ENCODE measurements at places on chromosomes 6 and 20. TPM values are rescaled to one million over a fixed set of nuclear protein-coding genes. Genes with fewer than 3 reads are reported as not detected.

SAPCD1 gene
- 11.6 TPM for total RNA-seq

SLC16A10 gene
- total RNA-seq, result 18.0 TPM

APCDD1L gene
- not detected for total RNA-seq

PRPH2 gene
- 0.11 TPM for total RNA-seq

GRCh38 chr6:46773201-46773855 lies 19.9 kb upstream of the MEP1A start:
- no peak for DNase-seq

DNA sequence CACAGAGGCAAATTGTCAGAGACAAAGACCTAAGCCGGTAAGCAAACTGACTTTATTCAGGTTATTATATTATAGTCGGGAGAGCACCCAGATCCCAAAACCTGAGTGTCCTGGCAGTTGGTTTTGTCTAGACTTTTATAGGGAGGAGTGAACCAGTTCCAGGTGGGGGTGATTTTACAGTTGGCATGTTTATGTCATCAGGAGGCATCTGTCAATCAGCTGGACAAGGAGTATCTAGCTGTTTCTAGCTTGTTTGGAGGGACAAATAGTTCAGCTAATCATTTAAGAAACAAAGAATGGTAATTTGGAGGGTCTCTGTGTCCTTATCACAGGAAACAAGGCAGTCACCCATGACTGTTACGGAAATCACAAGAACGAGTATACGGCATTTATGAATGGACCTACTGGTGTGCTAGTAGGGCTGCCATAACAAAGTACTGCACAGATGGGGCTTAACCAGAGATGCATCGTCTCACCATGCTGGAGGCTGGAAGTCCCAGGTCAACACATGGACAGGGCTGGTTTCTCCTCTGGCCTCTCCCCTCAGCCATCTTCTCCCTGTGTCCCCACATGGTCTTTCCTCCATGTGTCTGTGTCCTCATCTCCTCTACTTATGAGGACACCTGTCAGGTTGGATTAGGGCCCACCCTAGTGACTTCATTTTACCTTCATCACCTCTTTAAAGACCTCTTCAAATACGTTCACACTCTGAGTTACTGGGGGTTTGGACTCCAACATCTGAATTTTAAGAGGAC lies 122.7 kb downstream of the LY86 start:
- no peak for DNase-seq

GRCh38 chr6:16252686-16253299 lies 14.4 kb downstream of the GMPR start:
- no peak for DNase-seq

DNA sequence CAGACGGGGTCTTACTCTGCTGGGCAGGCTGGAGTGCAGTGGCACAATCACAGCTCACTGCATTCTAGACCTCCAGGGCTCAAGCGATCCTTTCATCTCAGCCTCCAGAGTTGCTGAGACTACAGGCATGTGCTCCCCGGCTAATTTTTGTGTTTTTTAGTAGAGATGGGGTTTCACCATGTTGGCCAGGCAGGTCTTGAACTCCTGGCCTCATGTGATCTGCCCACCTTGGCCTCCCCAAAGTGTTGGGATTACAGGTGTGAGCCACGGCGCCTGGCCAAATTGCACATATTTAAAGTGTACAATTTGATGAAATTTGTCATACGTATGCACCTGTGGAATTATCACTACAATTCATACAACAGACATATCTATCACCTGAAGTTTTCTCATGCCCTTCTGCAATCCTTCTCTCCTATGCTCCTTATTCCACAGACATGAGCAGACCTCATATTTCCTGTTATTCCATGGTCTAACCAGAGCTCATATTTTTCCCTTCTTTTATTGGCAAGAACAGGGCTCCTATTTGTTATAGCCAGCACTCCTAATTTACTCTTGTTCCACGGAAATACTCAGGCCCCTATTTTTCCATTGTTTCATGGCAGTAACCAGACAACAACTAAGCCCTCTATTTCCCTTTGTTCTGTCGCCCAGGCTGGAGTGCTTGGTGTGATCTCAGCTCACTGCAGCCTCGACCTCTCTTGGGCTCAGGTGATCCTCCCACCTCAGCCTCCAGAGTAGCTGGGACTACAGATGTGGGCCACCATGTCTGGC lies 2.2 kb upstream of the CSTL1 start:
- no peak for DNase-seq

DNA sequence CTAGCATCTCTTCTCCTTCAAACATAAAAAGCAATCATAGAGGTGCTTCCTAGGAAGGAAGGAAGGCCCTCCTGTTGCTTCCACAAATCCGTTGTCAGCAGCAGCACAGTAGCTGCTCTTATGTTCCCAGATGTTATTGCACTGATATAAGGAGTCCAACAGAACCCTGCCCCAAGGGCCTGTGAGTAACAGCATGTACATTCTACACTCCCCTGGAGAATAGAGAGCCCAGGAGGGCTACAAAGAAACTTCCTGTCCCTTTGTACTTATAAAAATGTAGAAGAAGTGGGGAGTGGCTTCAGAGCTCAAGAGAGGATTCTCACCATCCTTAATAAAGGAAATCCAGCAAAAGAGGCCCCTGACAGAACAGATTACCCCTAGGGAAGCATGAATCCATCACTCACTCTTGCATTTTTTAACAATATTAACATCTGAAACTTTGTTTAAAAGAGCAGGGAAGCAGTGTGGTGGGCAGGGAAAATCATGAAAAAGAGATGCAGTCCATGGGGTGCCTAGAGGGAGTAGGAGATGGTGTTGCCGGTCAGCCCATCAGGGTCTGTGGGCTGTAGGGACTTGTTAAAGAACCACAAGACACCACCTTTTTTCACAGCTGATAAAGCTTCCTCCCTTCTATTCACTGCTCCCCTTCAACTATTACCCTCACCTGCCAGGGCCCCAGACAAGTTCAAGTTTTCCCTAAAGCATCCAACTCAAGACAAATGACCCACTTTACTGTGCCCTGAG lies 104.5 kb upstream of the ADGRF1 start:
- no peak for DNase-seq

- DNase-seq, result no peak
These were observed 78.0 kb upstream of the NHSL1 start for GRCh38 chr6:138577151-138577915.

GRCh38 chr20:63746751-63747315 lies 7.3 kb downstream of the SLC2A4RG start:
- no peak for DNase-seq

DNA sequence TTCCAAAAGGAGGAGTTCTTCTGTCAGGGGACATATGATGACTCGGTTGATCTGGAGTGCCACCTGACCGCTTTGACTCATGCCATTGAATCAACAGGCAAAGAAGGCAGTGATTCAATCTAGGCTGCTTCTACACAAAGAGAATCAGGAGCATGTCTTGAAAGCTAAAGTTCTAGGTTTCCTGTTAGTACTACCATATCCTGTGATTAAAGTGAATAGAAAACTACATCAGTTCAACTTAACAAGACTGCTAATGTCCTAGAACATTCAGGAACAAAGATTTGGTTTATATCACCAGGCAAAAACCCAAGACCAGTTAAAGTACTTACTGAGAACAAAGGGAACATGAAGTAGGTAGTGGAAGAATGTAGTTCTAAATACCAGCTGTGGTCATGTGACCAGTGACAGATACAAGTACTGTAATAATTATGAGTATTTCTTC lies 216.8 kb upstream of the SGK1 start:
- DNase-seq, result no peak

- DNase-seq, result no peak
These were observed 2.2 kb downstream of the TMEM14C start for GRCh38 chr6:10725044-10725443.

DNA sequence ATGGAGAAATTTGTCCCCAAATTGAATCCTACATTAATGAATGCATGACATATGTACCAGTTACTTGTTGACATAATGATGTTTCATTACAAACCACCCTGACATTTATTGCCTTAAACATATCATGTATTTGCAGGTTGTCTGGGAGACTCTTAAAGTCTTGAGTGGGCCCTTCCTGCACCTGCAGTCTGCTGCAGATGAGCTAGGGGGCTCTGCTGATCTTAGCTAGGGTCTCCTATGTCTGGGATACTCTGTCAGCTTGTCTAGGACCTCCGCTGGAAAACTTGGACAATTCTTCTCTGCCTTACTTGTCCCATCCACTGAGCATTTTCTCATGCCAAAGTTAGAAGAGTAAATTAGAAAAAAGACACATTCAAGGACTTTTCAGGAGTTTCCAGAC lies 581.6 kb downstream of the HAO1 start:
- no peak for DNase-seq

- DNase-seq, result no peak
These were observed 4.6 kb downstream of the FILIP1 start for GRCh38 chr6:75489025-75489424.

GRCh38 chr6:170052991-170053821 lies 237.7 kb downstream of the DLL1 start:
- DNase-seq, result peak; percentile 16

GRCh38 chr6:22550971-22551670 lies 18.2 kb upstream of the HDGFL1 start:
- DNase-seq, result no peak

DNA sequence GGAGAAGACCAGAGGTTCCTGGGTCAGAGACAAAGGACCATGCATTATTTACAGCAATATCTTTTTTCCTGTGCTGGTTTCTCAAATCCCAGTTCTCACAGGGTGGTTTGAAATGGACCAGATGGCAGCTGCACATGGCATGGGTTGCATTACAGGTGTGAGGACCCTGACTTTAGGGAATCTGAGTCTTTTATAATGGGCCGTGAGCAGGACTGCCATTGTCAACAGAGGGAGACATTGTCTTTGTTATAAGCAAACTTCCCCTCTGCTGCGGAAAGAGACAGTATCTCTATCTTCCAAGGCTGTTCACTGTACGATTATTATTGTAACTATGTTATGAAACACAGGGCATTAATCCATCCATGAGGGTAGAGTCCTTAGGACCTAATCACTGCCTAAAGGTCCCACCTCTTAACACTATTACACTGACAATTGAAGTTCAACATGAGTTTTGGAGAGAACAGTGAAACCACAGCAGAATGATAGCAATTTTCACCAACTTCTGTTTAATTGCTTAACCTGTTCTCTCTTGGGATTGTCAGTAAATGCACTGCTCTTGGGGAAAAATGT lies 156.1 kb upstream of the AGPAT4 start:
- DNase-seq, result no peak

GRCh38 chr20:50311308-50312001 lies 120.8 kb downstream of the CEBPB start:
- no peak for DNase-seq

DNA sequence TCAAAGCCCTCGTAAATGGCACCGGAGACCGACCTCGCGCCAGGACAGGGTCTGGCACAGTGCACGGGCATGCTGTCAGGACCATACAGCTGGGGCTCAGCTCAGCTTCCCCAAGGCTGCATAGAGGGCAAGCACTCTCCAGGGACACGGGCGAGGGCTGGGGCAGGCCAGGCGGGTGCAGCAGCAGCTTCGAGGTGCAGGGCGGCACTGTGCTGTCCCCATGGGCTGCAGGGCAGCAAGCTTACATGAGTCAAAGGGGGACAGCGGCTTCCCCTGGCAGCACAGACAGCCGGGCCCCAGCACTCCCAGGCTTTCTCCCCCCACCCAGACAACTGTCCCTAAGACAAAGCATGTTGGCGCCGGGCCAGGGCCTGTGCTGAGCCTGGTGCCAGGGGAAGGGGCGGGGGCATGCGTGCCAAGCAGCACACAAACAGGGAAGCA lies 25.7 kb downstream of the PSMG4 start:
- no peak for DNase-seq

DNA sequence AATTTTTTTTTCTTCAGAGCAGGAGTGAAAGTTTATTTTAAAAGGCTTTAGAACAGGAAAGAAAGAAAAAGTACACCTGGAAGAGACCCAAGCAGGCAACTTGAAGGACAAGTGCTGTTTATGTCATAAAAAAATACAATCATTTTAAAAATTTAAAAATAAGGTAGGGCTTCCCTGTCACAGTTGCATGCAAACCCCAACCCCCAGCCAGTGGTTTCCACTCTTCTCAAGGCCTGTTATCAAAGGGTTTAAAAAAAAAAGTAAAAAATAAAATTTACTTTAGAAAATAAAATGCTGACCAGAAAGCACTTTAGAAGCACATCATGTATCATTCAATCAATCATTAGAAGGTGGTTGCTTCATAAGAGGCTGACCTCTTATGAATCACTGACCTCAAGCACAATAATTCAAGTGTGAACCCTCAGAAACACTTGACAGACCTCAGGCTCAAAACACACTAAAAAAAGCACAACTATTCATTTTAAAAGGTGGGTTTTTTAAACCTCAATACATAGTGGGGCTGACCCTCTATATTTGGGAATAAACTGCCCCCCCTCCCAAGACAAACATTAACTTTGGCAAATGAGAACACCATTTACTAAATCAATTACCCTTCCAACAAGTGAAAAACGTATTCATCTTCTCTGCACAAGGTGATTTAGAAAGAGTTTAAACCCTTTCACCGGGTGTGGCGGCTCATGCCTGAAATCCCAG lies 15.6 kb downstream of the ILRUN start:
- no peak for DNase-seq

GRCh38 chr6:17156112-17156921 lies 54.5 kb downstream of the STMND1 start:
- DNase-seq, result peak; percentile 72

DNA sequence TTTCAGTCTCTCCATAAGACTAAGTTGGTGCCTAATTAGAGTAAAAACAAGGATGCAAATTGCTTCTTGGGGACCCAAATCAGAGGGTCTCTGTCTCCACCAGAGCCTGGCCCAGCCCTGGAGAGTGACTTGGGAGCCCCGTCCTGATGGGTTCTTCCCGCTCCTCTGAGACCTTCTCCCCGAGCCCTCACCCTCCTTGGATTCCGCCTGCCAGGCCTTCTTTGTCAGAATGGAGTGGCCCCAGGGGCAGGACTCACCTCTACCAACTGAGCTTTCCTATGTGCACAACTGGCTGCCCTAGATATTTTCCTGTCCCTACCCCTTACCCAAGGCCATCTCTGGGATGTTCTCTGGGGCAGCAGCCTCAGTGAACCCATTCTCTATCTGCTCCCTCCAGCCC lies 9.7 kb downstream of the SYNDIG1 start:
- no peak for DNase-seq

- DNase-seq, result no peak
These were observed 4.2 kb downstream of the PLA2G7 start for GRCh38 chr6:46730921-46731461.

DNA sequence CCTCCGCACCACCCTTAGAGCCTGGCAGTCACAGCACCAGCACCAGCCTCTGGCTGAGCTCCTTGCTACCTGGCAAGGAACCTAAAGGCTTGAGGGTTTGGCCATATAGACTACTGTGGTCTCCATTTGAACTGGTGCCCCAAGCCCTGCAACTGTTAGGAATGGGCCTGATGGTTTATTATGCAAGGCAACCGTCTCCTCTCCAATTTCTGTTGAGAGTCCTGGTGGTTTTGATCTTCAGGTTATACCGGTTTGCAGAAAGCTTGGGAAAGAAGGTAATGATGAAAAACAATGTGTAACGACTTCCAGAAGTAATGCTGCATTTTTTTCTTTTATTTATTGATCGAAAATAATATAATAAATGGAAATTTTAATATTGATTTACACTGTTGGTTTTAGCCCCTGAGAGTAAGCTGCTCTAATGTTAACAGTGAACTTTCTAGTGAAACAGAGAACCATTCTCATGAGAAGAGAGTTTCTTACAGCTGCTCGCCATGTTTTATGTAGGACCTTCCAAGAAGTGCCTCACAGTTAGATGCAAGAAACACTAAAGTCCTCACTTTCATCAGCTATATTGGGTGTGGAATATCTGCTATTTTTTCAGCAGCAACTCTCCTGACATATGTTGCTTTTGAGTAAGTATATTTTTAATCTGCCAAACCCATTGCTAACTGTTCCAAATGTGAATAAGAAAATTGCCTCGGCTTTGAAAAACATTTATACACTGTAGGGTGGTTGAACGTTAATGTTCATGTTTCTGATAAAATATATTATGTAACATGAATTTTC lies 112.8 kb downstream of the ADGRG6 start:
- DNase-seq, result no peak

Data from mesothelial cell of epicardium (in vitro differentiated cells).